ENCODE measurements at places on chromosomes 3 and 15.

- DNase-seq, result no peak
These were observed 31.8 kb upstream of the ALDH1L1 start for GRCh38 chr3:126212250-126212619.

DNA sequence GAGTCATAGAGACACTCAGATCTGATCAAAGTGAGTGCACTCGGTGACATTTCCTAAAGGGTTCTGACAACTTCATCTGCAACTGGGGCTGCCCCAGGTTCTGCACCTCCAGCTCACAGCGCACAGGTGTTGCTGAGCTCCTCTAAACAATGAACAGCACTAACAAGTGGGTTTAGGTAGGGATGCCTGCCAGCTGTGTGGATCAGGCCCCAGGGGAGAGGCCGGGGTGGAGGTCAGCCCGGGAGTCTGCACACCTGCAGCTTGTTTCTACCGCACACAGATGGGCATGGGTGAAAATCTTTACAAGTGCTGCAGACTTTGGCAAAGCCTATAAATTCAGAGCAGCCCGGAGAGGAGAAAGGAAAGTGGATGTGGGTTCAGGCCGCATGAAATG lies 355 bp downstream of the FBXW12 start:
- no peak for DNase-seq

DNA sequence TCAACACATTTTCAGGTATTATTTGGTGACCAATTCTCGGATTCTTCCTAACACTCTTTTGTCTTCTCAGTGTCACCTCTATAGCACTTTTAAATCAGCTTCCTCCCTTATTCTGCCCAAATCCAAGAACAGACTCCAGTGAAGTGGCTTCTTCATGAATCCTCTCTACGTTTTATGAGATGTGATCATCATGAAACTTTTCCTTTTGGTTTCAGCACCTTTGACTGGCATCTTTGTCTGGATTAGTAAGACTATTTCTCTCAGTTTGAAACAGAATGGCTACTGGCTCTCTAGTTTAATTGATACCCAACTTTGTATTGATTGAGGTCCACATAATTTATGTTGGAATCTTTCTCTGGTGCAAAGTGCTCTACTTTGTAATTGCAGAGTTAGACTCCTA lies 45.6 kb downstream of the CMC1 start:
- DNase-seq, result no peak

DNA sequence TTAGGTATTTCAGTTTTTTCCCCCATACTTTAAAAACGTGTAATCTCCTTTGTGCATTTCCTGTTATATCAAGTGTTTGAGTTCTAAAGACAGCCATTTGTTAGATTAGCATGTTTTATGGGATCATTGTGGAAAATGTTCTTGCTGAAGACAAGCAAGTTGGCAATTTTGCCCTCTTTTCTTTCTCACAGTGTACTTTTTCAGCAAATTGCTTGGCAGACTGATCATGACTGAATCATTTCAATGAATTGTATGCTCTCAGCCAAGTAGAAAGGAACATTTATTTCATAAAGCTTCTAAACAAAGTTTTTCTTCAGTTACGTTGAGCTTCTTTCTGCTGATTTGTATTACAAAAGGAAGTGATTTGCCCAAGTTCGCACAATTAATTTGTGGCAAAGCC lies 51.6 kb downstream of the ATG7 start:
- DNase-seq, result no peak

GRCh38 chr15:100873029-100873677 lies 6.5 kb upstream of the ALDH1A3 start:
- no peak for DNase-seq

- no peak for DNase-seq
These were observed 8.7 kb downstream of the SLC6A6 start for GRCh38 chr3:14411166-14411526.

DNA sequence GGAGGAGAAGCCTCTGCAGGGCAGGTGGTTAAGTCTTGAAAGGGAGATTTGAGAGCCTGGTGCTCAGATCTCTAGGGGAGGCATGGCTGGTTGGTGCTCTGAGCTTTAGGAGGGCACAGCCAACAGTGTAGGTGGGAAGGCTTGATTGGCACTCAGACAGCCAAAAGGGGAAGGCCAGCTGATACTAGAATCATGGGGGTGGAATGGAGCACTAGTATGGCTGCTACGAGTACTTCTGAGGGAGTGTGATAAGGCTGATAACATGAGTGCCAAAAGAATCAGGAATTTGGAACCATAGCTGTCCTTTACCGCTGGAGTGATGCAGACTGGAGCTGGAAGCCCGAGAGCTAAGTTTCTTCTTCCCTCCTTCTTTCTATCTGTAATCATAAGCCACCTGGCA lies 184.6 kb upstream of the TBC1D5 start:
- DNase-seq, result no peak

- DNase-seq, result no peak
These were observed 55.8 kb downstream of the GASK1A start for GRCh38 chr3:43034911-43035310.

DNA sequence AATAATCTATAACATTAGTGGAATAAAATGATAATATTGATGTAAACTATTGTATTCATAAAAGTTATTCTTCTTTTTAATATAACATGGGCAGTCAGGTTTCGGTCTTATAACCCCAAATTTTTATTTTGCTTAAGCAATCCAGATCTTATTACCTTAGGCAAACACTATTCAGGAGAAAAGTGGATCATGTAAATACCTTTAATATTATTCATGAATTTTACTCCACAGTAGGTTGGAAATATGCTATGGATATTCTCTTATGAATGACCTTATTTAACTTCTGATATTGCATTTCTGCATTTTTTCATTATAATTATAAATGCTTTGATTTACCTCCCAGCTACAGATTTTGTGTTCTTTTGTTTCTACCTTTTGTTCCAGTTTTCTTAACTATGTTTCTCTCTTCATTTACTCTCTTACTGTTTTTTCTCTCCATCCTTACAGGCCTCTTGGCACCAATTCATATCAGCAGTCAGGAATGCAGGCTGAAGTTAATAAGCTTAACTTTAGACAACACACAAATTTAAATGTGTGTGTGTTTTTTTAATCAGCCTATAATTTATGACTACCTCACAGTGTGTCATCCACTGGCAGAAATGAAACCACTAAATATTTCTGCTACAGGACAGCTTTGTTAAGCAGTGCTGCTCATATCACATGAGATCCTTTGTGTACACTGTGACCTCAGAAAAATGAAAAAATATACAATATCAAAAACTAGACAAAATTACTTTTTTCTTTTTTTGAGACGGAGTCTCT lies 111.0 kb downstream of the NSUN3 start:
- no peak for DNase-seq

DNA sequence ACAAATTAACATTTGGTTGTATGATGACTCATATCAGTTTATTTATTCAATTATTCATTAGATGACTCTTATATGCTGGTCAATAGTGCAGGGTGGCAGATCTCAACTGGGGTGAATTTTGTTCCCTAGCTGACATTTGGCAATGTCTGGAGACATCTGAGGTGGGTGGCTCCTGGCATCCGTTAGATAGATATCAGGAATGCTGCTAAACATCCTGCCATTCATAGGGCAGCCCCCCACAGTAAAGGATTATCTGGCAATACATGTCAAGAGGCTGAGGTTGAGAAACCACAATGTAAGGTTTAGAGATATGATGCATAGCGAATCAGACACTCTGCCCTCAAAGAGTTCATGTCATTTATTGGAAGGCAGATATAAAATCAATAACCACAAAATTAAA lies 719.9 kb downstream of the CADM2 start:
- DNase-seq, result no peak

GRCh38 chr3:26118165-26118564 lies 328.3 kb downstream of the OXSM start:
- DNase-seq, result no peak

GRCh38 chr15:33738941-33739664 lies 229.2 kb upstream of the CHRM5 start:
- no peak for DNase-seq

DNA sequence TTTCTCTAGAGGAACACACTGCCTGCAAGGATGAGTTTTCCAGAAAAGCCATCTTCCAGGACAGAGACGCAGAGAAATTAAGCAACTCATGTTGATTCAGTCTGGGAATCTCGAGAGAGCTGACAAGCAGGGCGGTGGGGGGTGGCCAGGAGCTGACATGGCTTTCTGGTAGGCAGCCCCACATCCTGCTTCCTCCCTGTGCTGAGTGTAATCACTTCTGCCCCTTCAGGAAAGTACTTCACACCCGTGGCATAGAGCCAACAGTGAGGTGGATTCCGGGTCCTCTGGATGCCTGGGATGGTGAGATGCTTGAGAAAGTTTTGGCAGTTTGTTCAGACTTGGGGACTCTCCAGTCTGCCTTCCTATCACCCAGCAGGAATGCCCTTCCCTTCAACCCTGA lies 221.1 kb downstream of the SLCO3A1 start:
- no peak for DNase-seq

- DNase-seq, result no peak
These were observed 465.6 kb upstream of the TPRG1 start for GRCh38 chr3:188706176-188706575.

DNA sequence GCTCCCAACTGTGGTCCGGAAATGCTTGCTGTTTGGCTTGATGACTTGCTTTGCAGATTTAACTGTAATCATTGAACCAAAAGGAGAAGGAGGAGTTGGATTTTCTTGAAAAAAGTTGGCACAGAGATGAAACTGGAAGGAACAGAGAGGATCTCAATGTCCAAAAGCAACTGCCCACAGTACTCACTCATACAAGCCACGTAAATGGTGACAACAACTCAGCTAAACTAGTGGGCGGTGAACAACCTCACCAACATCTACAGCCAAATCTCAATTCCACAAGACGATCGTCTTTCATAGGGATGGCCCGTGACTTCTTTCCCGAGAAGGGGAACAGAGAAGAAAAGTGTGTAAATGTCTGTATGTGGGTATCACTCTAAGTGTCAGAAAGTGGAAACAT lies 48.1 kb downstream of the MYO5C start:
- no peak for DNase-seq

DNA sequence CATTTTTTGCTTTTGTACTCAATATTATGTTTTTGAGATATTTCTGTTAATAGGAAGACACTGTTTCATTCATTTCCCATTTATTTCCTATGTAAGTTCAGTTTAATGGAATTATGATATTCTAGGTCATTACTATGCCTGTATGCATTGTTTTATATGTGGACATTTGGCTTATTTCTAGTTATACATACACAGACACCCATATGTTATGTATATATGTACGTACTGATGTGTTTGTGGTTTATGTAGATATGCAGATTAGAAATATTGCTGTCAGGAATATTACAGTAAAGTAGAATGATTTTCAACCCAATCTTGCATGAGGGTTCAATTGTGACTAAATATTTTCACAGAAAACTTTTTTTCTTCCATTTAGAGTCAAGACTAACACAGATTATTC lies 190.5 kb downstream of the KCNH8 start:
- DNase-seq, result no peak

DNA sequence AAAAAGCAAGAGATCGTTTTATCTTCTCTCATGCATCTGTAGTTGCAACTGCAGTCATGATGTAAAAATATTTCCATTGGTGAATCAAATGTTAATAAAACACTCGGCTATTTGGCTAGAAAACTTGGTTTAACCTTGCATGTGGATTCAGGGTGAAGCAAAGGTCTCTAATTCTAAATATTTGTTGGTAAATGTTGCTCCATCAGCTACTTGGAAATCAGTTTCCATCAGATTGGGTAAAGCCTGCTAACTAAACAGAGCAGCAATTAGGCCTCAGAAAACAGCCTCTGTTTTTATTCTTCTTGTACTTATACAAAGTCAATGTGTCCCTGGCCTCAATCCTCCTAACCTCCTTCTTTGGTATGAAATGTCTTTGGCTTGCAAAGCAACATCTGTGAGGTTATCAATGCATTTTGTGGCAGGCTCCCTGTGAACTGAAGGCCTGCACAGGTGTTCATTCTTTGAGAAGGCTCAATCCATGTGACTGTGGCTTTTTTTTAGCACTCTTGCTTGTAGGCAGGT lies 312.3 kb downstream of the WDR72 start:
- no peak for DNase-seq

DNA sequence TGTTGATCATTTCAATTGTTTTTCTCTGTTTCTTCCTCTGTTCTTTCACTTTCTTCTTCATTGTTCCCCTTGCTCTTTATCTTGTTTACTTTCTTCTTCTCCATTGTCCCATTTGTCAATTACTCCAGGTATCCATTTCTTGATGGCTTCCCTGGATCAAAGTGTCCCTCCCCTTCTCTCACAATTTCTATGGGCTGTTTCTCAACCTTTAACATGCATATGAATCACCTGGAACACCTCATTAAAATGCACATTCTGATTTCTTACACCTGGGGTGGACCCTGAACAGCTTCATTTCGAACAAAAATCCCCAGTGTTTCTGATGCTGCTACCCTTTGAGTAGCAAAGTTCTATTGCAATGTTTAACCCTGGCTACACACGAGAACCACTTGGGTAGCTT lies 454.8 kb downstream of the EPHA6 start:
- no peak for DNase-seq

DNA sequence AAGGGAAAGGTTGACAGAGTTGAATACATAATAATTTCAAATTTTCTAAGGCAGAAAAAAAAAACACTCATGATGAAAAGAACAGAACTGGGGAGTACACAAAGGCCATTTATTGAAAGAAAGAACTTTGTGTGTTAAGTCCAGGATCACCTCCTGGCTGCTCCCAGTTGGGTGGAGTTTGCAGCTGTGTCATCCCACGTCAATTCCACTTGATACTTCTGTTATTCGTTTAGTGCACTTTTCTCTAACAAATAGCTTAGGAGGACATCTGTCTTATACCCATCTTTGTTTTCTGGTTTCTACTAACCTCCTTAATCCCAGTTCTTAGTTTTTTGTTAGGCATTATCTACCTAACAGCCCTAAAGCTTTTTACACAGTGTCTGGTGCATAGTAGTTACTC lies 44.7 kb downstream of the SGO1 start:
- DNase-seq, result no peak

GRCh38 chr3:188533612-188534357 lies 379.8 kb downstream of the LPP start:
- no peak for DNase-seq

GRCh38 chr3:160157321-160157720 lies 67.9 kb upstream of the C3orf80 start:
- no peak for DNase-seq

DNA sequence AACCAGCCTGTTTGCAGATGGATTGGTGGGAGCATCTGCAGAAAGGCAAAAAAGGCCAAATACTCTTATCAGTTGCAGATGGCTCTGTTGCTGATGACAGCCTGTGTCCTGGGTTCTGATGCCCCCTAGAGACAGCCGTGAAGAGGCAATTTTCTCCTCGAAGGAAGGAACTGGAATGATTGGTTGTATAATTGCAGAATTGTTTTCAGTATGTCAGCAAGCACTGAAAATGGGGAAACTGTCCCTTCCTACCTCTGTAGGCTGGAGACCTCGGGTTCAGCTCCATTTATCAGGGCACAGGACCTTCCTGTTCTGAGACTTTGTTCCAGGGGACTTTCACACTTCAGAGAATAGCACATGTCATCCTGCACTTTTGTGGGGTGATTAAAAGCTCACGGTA lies 103.0 kb downstream of the PGPEP1L start:
- DNase-seq, result peak; percentile 93

DNA sequence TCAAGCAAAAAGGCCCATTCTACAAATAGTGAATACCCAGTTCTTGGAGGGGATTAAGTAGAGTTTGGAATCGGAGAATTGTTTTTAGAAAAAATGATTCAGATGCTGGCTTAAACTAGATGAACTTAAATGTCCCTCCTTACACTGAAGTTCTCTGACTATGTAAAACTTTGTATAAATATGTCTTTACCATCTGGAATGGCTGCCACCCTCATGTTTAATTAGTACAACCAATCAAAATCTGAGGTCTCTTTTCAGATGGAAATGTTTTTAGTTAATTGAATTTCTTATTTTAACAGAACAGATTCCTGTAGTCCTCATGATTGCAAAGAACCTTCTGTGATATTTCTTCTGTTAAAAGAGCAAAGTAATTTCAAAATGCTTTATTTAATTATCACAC lies 94.8 kb downstream of the CADM2 start:
- DNase-seq, result no peak
